ENCODE measurements at places on chromosomes 3 and 15.
A peak's percentile ranks its signal among the peaks of the same experiment; 100 is the strongest.

DNA sequence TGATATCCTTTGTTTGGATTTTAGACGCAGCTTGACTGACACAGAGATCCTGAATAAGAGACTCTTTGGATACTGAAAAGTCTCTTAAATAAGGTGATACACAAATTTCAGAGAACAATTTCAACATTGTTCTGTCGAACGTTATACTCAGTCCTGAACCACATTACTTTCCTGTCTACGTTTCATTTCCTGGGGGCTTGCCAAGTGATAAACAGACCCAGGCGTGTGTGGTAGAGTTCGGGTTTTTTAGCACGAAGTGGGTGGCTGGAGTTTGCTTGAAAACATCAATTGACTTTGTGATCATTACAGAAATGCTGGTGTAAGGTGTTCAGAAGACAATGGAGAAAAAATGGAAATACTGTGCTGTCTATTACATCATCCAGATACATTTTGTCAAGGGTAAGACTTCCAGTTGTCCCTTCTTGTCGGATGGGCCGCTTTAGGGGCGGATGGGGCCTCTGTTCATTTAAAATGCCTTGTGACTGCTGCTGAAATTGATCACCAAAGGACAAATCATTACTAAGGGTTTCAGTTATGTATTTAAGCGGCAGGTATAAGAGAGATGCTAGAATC lies at the start of gene CD96:
Gene CD96, plus strand, starts transcription at position 287 of the 573 bp plus-strand sequence. Its CDS starts 52 bp downstream, at position 339.
- DNase-seq: peak; percentile 69

DNA sequence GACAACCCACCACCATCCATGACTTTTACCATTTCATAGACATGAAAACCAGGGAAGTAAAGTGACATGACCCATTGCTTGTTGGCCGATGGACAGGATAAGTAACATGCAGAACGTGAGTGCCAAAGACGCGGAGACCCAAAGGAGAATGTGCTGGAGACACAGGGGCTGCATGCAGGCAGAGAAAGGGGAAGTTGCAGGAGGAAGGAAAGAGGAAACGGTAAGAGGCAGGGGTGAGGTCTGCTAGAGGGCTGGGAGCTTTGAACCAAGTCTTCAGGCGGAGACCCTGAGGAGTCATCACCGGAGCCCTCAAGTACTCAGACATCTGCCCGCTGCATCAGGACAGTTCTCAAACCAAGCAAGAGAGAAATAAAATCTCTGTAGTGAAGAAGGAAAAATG lies 34.9 kb downstream of the MAGEF1 start:
- DNase-seq: no peak

- no peak for DNase-seq
Measured at GRCh38 chr3:80234706-80235105, 466.9 kb upstream of the ROBO1 start.

DNA sequence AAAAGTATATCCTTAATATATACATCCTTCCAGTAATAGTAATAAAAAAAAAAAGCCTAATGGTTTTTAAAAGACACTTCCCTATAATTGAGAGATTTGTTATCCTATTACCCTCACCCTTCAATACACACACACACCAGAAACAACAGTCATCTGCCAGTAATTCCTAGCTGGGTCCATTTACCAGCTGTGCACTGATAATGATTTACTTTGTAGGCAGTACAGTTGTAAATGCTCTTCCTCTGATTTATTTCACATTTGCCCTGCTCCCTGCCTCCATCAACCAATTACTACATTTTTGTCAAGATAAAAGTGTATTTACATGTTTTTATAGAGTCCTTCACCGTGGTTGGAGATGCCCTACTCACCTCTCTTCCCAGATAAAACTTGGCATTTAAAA lies 12.4 kb downstream of the TPM1 start:
- DNase-seq: no peak

DNA sequence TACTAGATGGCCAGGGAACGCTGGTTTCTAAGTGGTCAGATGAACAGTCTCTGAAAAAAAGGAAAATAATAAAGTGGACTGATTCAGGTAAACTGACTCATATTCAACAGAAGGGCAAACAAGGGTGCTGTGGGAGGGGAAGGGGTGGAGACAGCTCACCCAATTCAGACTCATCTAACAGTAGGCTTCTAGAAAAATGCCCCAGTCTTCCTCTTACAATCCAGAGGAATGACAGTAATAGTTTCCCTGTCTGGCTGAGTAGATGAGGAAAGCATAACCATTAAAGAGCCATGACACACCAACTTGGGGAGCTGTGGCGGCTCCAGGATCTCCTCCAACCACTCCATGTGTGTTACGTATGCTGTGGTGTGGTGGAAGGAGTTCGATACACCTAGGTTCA lies 231.4 kb upstream of the UMPS start:
- no peak for DNase-seq

DNA sequence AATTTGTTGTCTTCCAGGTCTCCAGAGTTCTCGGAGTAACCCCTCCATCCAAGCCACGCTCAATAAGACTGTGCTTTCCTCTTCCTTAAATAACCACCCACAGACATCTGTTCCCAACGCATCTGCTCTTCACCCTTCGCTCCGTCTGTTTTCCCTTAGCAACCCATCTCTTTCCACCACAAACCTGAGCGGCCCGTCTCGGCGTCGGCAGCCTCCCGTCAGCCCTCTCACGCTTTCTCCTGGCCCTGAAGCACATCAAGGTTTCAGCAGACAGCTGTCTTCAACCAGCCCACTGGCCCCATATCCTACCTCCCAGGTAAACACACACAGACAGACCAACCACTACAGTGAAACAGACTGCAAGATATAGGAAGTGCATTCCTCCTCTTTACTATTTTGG lies 87.9 kb upstream of the BLM start:
- no peak for DNase-seq

DNA sequence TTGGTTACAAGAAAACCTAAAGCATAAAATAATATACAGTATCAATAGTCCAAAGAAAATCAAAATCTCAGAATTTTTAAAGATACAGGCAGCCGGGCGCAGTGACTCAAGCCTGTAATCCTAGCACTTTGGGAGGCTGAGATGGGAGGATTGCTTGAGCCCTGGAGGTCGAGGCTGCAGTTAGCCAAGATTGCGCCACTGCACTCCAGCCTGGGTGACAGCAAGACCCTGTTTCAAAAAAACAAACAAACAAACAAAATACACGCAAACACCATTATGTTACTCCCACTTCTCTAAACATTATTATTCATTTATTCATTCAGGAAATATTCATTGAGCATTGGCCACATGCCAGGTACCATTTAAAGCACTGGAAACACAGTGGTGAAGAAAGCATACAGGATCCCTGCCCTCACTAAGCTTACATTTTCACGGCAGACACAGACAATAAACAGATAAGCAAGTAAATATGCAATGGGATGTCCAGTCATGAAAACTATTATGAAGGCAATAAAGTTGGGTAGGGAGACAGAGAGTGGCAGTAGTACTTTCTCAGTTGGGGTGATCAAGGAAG lies 6.7 kb downstream of the BCL2A1 start:
- no peak for DNase-seq

GRCh38 chr15:50186090-50186489 lies 4.1 kb downstream of the SLC27A2 start:
- no peak for DNase-seq
